ENCODE measurements at places on chromosomes 3 and 15.

DNA sequence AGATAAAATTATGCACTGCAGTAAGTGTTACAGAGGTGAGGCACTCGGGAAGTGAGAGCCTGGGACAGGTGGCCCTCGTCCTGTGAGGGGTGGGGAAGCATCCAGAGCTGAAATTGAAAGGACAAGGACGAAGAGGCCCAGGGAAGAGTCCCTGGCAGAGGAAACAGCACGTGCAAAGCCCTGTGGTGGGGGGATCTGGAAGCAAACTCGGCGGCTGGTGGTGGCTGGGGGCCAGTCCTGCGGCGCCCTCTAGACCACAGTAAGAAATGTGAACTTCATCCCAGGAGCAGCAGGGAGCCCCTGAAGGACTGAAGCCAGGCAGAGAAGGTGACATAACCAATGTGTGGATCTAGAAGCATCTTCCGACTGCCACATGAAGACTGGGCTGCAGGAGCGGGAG lies 42.8 kb downstream of the GRIP2 start:
- DNase-seq: no peak

GRCh38 chr3:72233571-72233970 lies 448.6 kb upstream of the PROK2 start:
- no peak for DNase-seq

DNA sequence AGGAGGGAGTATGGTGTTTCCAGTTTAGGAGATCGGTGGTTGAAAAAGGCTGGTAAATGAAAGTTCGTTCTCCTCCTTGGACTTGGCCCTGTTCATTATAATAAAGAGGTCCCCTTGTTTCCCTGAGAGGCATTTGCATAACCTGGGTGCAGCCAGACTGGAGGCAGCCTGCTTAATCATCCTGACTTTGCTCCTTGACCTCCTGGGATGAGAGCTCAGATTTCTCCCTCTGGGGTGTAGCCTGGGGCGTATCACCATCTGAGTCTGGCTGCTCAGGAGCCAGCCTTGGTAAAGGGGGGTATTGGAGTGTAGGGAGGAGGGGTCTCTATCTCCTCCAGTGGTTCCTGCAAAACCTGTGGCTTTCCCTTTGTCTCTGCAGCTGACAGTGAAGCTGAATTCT lies 21.3 kb upstream of the ACAD9 start:
- DNase-seq: no peak

DNA sequence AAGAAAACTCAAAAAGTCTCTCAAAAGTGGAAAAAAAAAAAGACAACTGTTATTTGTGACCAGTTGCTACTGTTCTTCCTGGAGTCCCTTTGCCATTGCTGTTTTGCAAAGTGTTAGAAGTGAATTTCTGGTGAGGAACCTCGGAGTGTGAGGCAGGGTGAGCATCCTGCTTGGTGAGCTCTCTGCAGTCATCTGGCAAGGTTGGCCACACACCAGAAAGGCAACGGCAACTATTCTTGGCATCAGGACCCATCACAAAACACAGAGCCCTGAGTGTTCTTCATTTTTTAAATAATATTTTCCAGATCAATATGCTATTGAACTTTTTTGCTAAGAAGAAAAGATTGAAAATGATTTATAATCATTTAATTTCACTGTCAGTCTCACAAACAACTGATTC lies 60.7 kb downstream of the CGNL1 start:
- no peak for DNase-seq

- DNase-seq: no peak
Observed at GRCh38 chr3:194364652-194365434, 4.7 kb downstream of the LRRC15 start.

DNA sequence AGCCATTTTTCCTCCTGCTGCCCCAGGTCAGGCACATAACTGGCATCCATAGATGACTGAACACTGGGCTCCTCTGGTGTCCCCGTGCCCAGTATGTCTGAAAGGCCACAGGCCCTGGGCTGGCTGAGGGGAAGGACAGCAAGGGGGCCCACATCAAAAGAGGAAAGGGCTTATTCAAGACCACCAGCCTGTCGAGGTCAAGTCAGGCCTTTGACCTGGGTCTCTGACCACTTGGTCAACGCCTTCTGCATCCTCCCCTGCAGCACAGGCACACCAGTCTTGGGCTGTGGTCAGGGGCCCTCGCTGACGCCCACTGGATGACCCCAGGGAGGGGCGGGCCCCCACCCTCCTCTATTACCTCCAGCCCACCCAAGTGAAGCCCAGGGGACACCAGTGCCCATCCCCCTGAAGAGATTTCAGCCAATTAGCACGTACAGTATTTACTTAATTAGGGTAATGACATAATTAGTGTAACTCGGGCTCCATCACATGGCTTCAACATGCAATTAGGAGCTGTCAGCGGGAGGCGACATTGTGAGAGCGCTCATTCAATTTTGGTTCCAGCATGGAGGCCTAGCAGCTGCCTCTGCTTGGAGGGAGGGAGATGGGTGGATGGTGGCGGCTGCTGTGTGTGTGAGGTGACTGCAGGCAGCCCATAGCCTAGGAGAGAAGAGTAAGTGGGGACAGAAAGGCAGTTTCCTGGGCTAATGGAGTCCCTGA lies 13.5 kb upstream of the DNAH1 start:
- DNase-seq: no peak

GRCh38 chr3:4704552-4704951 lies 211.4 kb downstream of the ITPR1 start:
- DNase-seq: no peak

DNA sequence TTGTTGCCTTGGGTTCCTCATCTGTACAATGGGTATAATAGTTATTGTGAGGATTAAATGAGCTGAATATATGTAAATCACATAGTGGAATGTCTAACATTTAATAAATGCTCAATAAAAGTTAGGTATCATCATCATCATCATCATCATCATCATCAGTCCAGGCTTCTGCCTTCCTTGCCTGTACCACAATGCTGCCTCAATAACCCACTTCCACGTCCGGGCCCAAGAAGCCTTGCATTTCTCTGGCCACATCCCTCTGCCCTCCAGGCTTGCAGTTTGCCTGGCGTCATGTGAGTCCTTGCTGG lies 137.4 kb downstream of the THSD4 start:
- DNase-seq: no peak

DNA sequence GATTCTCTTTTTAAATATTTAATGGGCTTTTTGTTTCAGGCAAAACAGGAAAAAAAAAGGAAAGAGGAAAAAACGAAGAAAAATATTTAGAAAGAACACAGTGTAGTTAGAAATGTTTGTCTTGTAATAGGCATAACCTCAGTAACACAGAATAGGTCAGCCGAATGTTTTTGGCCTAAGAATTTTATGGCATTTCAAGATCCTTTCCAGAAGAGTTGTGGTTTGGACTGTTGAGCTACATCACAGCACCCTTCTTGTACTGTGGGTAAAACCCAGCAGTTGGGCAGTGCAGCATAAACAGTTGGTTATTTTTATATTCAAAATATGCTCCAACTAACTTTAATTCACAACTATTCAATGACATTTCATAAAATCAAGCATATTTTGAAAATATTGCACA lies 474.4 kb upstream of the AGTR1 start:
- DNase-seq: no peak

DNA sequence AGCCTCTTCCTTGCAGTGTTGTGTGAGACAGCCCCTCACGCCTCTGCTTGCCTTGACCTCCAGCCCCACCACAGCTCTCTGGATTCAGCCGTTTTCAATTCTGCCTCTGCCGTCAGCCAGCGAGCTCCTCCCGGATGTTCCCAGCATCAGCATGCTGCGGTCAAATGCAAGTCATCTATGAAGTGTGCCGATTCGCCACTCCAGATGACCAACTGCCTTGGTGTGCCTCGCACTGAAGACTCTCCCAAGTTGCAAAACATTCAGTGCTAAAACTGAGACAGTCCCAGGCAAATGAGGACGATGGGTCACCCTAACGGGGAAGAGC lies 30.6 kb upstream of the RASA2 start:
- DNase-seq: no peak

- DNase-seq: no peak
Observed at GRCh38 chr15:60255390-60255789, 142.4 kb downstream of the ANXA2 start.

- peak; percentile 14 for DNase-seq
Observed at GRCh38 chr3:14467814-14468620, 65.6 kb downstream of the SLC6A6 start.

GRCh38 chr3:160061525-160061924 lies 72.9 kb downstream of the IL12A start:
- no peak for DNase-seq

DNA sequence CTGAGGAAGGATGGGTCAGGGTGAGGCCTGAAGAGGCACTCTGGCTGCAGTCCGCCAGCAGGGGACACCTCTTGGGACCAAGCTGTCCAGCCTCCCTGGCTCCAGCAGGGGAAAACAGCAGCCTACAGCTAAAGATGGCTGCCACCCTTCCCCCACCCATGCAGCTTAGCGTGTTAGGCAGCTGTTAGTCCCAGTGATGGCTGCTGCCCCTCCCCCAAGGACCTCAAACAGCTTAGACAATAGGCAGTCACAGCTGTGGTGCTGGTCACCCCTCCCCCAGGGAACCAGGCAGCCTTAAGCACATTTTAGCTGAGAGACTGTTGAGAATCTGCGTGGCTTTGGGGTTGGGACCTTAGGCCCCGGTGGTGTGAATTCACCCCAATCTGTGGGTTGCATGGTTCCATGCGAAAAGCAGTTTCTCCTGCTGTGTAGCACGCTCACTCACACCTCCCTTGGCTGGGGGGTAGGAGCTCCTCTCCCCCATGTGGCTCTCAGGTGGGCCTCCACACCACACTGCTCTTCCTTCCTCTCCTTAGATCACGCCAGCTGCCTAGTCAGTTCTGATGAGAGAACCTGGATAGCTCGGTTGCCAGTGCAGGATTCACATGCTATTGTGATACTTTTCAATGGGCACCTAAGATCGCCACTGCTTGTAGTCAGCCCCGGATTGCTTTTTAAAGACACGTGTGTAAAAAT lies 140.5 kb upstream of the CADPS start:
- DNase-seq: no peak

DNA sequence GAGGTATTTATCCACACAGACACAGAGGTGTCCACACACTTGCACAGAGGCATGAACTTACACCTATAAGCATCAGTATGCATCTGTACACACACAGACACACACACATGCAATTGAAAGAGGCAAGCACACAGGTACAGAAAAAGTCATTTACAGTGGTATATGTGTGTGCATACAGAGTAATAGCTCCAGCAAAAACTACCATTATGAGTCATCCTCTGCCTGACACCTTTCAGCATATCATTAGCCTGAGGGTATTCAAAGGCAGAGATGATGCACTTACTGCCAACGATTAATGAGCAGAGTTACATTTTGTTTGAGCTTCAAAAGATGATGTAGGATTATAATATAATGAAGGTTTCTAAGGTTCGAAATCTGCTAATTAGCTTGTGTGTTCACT lies 100.3 kb upstream of the TPRG1 start:
- no peak for DNase-seq

GRCh38 chr15:62465173-62465572 lies 300.1 kb upstream of the C2CD4B start:
- no peak for DNase-seq

- no peak for DNase-seq
Observed at GRCh38 chr3:132549890-132550578, 47.0 kb upstream of the ACKR4 start.

All from activated effector memory CD4-positive, alpha-beta T cell treated with Interleukin-2 at 50 U/mL for 16 hours (primary cell).